ENCODE measurements at places on chromosomes 7 and 10.

DNA sequence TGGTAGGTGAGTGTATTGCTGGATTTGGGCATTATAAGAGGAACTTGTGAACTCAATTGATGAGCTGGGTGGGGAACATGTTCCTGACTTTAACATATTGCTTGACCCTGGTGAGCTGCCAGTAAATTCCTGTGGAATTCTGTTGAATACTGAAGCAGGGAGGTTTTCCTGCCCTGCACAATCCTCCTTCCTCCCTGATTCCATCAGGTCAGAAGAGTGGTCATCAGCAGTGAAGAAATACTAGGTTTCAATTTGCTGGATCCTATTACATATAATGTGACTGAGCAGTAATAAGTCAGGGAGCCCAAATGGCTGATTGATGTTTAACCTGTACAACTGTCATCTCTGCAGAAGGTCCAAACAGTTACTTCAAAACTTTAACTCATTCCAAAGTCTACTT, 581.2 kb downstream of the SUGCT start:
- DNase-seq: no peak

DNA sequence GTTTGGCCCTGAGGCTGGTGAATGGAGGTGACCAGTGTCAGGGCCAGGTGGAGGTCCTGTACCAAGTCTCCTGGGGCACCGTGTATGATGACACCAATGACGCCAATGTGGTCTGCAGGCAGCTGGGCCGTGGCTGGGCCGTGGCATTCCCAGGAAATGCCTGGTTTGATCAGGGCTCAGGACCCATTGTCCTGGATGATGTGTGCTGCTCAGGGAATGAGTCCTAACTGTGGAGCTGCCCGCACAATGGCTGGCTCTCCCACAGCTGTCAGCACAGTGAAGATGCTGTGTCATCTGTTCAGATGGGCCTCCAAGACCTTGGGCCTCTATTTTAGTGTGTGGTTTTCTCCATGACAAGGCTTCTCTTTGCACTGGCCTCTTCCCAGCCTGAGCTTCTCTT, 64.0 kb downstream of the DMBT1 start:
- no peak for DNase-seq

DNA sequence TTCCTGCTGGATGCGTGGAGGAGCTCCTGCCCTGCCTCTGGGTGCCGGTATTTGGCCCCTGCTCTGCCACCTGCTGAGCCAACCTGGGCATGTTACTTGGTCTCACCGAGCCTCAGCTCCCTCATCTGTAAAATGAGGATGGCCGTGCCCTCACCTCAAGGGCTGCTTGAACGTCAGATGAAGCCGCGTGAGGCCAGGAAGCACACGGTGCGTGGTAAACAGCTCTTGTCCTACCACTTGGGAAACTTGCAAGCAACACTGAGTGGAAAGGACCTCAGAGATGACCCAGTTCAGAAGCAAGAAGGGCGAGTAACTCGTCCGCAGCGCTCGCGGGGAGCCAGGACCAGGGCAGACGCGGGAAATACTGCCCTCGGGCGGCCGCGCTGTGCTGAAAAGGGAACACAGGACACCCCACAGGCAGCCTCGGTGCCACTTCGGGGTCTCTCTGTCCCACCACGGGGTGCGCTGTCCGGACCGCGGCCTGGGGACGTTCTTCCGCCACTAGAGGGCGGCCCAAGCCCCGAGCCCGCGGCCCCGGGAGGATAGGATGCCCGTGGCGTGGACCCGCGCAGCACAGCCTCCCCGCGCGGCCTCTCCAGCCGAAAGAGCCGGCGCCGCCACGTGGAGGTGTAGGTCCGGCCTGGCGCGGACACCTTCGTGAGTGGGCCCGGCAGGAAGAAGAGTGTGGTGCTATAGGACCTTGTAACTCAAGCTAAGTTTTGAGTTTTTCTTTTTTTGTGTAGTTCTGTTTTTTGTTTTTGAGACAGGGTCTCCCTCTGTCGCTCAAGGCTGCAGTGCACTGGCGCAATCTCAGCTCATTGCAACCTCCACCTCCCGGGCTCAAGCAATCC, 94.1 kb downstream of the PRKAG2 start:
- DNase-seq: peak; percentile 59

DNA sequence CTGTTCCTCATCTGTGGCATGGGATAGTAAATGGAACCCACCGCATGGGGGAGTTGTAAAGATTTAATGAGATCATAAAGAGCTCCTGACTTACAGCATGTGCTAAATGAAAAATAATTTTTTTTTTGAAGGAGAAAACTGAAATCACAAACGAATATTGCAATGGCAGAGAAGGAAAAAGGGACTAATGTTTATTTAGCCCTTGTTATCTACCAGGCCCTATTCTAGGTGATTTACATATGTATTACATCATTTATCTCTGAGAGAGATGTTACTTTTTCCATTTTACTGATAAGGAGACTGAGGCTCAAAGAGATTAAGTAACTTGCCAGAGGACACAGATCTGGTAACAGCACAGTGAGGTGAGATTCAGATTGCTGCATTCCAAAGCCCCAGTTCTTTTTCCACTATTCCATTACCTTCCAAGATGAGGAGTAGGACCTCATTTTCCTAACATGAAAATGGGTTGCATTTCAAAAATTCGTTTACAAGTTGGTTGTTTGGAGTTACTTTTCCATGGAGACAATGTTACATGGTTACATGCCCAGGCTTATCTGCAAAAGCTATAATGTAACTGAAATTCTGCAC, 28.6 kb downstream of the VCL start:
- no peak for DNase-seq

DNA sequence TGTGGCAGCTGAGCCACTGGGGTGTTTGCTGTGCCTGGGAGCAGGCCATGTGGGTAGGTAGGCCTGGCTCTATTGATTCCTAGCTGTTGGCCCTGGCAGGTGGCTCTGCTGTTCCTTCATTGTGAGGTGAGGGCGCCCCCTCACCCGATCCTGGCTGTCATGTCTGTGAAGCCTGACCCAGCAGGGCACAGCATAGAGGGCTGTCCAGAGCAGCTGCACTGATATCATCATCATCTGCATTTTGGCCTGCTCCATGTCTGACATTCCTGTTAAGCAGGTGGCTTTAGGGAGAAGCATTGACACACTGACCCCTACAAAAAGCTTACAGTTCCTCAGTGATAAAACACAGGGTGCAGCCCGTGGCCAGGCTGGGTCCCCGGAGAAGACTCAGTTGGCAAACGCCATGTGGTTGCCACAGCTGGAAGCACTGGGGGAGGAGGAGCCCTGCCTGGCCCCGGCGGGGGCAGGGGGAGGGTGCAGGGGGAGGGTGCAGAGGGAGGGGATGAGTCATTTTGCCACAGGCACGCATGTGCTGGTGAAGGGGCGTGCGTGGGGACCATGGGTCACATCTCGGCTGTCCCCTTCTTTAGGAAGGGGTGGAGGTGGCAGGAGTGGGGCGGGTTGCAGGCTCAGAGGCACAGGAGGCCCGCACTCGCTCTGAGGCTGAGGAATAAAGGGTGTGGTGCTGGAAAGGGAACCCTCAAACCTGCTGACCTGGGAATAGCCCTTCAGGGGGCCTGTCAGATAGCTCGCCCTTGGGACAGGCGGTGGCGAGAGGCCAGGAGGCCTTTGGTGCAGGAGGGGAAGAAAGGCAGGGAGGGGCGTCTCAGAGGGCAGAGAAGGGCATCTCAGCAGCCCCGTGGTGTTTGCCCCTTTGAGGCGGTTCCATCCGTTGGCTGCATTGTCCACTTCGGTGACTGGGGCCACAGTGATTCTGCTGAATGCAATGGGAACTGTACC, 31.6 kb downstream of the IKZF1 start:
- no peak for DNase-seq

GRCh38 chr10:108064746-108065260, 900.3 kb upstream of the SORCS1 start:
- DNase-seq: no peak

GRCh38 chr10:90930070-90930837, 9.4 kb upstream of the ANKRD1 start:
- peak; percentile 81 for DNase-seq

- DNase-seq: no peak
Observed at GRCh38 chr10:29245476-29245875, 43.4 kb upstream of the LYZL1 start.

DNA sequence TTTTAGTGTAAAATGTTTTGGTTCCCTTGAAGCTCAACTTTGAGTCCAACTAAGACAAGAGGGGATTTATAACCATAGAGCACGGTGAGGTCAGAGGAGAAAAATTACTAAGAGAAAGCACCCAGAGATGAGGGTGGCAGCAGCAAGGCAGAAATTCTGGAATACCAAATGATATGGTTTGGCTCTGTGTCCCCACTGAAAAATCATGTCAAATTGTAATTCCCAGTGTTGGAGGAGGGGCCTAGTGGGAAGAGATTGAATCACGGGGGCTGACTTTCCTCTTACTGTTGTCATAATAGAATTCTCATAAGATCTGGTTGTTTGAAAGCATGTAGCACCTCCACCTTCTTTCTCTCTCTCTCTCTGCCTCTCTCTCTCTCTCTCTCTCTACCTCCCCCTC, 19.4 kb upstream of the AKR1C1 start:
- no peak for DNase-seq

GRCh38 chr7:32952876-32953275, 4.4 kb upstream of the FKBP9 start:
- DNase-seq: no peak

DNA sequence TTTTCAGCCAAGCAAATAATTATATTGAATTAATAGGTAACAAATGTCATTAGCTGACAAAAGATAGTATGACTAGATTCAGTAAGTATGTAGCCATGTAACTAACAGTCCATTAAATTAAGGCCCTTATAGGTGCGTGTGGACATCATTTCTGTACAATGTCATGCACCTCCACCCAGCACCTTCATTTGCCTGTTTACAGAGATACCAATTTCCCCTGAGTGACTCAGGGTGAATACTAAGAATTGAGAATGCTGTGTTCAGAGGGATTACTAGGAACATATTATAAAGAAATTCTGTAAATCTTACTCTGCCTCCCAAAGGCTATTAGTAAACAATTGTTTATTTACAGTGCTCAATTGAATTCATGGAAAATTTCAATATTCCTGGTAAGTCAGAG, 48.1 kb upstream of the ZNF273 start:
- DNase-seq: no peak

DNA sequence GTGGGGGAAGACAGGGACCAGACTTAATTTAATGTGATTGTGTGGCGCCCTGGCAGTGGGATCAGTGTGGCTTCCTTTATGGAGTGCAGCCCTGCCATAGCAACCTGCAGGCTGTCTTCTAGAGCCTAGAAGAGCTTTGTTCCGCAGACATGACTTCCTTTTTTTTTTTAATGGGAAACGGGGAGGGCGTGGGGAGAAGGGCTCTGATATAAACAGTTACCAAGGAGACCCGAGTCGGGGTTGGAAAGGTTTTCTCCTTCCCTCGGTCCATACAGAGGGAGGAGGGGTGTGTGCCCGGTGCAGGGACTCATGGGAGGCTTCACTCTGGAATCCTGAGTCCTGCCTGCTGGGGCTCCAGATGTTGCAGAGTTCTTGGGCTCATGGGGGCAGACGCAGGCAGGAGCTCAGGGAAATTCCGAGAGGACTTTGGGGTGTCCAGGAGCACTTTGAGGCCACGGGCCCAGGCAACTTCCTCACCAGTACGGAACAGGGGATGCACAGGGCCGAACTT, 26.9 kb downstream of the TMEM120A start:
- peak; percentile 33 for DNase-seq

GRCh38 chr10:16919121-16919982, 102.1 kb upstream of the RSU1 start:
- peak; percentile 11 for DNase-seq

DNA sequence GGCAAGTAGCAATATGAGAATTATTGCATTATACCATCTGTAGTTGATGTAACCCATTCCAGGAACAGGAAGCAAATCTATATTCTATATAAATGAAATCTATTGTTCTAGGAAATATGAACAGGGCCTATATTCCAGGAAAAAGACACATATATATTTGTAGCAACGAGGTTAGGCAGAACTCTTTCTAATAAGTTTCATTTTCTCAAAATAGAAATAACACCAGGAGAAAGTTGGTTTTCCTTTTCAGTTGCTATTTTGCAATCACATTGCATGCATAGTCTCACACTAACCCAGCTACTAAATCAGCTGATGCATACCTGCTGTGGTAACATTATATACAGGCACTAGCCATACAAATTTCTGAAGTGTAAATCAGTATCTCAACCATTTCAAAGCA, 6.2 kb upstream of the IFIT2 start:
- peak; percentile 72 for DNase-seq

- DNase-seq: peak; percentile 68
Observed at GRCh38 chr10:129531195-129531968, 64.3 kb downstream of the MGMT start.

DNA sequence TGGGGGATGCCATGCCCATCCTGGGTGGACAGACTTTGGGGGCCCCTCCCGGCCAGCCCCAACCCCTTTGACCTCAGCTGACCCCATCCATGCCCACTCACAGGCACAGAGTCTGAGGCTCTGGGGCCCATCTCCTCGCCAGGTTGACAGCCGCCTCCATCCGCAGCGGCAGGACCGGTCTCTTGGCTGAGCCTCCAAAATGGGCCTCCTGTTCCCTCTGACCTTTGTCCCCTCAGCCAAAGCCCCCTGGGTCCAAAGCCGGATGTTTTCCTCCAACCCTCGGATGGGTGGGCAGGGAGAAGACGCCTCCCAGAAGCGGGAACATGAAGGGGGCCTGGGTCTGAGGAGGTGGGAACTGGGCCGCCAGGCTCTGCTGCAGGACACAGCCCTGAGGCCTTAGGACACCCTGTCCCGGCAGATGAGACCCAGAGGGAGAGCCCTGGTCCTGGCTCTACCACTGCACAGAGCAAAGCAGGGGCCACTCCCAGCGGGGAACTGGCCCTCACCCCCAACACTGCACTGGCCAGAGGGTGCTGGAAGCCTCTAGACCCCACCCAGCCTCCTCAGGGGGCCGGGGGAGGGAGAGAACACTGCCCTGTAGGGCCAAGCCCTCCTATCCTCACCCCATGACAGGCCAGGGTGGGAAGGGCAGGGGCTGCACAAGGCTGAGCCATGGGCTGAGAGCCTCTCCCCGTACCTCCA, 12.6 kb downstream of the PDGFA start:
- no peak for DNase-seq

- no peak for DNase-seq
Observed at GRCh38 chr7:127930341-127931328, 100.6 kb downstream of the LRRC4 start.

DNA sequence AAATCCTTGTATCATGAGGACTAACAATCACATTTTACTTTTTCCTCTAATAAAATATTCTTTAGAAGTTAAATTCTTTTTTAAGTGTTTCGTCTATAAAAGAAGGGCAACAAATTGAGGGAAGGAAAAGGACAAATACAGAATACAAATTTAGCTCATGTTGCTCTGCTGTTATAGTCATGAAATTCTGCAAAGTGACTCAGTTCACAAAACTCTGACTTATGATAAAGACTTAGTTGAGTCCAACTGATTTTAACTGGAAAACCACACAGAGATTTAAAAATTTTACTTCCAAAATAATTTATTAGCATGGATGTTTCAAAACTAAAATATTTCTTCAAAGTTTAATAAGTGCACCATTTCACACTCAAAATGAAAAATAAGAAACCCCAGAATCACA, 75.0 kb upstream of the GPR22 start:
- DNase-seq: no peak

DNA sequence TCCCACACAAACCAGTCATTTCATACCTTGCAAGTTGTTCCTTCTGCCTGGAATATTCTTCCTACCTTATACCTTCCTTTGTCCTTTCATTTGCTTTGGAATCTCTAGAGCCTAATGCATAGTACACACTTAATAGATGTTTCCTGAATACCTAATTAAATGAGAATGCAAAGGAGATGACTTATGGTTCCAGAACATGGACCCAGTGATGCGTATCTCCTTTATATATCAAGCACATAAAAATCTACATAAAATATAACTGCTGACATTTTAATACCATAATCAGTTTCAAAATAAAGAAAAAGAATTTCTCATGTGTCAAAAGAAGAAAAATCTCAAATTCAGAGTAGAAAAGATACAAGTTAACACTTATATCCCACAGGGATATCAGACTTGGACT, 110.6 kb upstream of the ASAH2 start:
- no peak for DNase-seq

Measured in cardiac muscle cell (in vitro differentiated cells and primary cell).